ENCODE measurements at places on chromosomes 3 and 15.

DNA sequence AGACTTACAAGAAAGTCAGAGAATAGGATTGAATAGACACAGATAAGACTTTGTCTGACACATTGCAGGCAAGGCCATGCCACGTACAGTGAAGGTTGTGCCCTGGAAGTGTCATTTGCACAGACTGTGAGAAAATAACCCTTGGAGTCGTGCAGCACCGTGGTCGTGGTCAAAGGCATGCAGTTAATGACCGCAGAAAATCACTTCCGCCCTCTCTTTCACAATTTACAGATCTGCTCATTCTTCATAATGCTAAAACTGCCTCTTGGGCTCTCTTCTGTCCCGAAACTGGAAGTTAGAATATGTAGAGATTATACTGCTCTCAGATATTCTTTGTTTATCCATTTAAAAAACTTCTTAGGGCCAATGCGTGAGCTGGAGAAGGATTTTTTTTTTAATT is 73.2 kb upstream of the CTXND1 start:
- DNase-seq = no peak

GRCh38 chr3:79820089-79820488 is 52.3 kb upstream of the ROBO1 start:
- DNase-seq = no peak

DNA sequence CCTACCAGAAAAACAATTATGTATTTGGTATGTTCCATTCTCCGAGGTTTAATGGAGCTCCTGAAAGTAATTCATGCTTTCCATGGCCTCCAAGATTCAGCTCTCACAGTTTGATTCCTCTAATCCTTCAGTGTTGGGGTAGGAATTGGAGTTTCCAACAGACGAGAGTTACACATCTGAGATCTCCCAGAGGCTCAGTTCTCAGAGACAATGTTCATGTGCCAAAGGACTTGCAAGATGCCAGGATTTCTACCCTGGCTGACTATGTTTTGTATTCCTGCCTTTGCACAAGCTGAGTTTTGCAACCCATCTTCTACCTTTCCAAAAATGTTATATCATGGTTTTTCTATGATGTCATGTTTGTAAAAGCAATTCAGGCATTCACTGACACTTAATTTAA is 322.9 kb downstream of the ERC2 start:
- no peak for DNase-seq

DNA sequence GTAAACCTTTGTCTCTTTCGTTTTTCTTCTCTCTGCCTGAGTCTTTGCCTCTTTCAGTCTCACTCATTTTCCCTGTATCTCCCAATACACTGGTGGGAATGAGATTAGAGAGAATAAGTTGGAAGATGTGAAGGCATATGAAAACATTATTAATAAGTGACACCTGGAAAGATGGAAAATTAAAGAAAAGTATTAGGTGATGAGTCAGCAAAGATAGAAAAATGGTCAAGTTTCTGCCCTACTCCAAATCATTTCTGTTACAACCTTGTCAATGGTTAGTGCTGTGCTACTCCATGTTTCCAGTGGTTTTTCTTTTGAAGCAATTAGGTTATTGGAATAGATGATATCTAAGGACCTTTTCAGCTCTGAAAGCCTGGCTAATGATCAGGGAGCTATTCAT is 252.8 kb downstream of the LSAMP start:
- DNase-seq = no peak

GRCh38 chr3:134929976-134930375 is 134.9 kb downstream of the EPHB1 start:
- DNase-seq = no peak

Data from NCI-H2081 (cell line).